ENCODE measurements at places on chromosomes 4 and X.

DNA sequence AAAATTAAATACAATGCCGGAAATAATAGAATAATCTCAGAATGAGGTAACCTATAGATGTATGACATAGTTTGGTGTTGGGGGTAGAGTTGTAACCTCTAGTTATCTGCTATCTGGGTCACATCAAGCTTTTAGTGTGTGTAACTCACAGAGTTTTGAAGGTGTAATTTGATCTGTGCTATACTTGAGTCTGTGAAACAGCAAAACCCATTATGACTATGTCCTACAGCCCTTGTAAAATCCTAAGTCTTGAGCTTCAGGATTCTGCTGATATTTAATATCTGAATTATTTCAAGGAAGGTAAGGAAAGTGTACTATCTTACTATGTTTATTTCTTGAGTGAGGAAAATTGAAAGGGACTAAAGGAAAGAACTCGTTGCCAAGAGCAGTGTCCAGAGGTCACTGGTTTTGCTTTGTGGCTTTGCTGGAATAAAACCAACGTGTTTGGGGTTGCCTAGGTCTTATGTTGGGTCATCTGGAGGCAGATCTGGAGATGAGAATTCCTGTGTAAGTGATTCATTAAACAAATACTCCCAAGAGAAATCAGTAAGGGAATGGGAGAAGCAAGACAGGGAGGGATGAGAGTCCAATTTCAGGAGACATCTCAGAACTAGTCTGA is 107.8 kb upstream of the CBLL2 start:
- DNase-seq: no peak

DNA sequence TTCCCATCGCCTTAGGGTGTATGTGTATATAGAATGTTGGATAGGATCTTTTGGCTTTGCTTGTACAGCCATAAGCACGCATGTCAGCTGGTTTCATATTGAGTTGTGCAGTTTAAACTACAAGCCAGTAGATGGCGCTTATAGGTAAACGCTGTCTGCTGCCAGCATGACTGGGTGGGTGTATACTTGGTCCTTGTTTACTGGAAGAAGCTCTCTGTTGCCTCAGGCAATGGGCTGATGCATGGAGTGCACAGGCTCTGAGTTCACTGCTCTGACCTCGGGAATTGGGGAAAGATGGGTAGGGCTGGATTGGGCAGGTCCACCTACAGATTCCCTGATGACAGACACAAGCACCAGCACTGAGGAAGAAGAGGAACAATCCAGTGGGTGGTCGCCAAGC is 831.5 kb downstream of the STIM2 start:
- no peak for DNase-seq

- no peak for DNase-seq
Observed at GRCh38 chr4:56690393-56690792, 9.3 kb upstream of the HOPX start.

DNA sequence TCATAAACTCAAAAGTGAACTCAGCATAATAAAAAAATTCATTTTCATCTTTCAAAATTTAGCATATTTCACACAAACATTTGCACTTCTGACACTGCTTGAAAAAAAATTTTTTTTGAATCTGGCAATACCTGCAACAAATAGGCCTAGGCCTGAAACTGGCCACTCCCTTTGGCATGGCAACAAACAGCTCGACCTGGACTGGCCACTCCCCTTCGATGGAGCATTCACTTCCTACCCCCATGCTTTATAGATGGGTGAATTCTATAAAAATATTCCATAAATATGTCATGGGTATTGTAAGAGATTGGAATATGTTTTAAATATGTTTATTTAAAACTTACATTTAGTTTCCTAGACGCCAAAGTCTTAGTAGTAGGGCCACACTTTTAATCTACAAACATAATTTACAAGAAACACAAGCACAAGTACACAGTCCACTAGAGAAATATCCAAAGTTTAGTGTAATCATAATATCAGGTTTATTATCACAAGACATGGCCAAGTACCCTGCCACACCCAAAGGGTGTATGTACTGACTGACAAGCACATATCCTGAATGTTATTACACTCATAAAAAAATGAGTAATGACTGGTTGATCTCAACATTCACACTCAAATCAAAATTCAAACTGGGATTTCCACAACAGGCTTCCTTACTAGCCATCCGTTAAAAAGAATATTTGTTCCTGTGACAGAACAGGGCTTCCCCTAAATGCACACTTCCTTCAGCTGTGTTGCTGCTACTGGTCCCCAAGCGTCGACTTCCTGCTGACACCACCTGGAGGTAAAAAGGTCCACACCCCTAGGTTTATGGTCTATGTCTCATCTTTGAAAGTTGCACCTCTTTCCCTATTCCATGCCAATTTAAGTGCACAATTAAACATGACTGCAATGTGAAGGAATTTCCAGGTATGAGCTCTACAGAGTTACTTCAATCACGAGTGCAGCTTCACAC is 271.5 kb downstream of the NR3C2 start:
- no peak for DNase-seq

- DNase-seq: no peak
Observed at GRCh38 chr4:169252339-169253112, 18.2 kb downstream of the SH3RF1 start.

GRCh38 chr4:174520660-174521059 is 1.6 kb downstream of the HPGD start:
- DNase-seq: no peak

- no peak for DNase-seq
Observed at GRCh38 chr4:101136373-101137370, 210.7 kb downstream of the PPP3CA start.

GRCh38 chr4:116118221-116118620 is 967.2 kb downstream of the TRAM1L1 start:
- no peak for DNase-seq

- DNase-seq: no peak
Observed at GRCh38 chr4:55765070-55765469, 54.5 kb upstream of the EXOC1L start.

DNA sequence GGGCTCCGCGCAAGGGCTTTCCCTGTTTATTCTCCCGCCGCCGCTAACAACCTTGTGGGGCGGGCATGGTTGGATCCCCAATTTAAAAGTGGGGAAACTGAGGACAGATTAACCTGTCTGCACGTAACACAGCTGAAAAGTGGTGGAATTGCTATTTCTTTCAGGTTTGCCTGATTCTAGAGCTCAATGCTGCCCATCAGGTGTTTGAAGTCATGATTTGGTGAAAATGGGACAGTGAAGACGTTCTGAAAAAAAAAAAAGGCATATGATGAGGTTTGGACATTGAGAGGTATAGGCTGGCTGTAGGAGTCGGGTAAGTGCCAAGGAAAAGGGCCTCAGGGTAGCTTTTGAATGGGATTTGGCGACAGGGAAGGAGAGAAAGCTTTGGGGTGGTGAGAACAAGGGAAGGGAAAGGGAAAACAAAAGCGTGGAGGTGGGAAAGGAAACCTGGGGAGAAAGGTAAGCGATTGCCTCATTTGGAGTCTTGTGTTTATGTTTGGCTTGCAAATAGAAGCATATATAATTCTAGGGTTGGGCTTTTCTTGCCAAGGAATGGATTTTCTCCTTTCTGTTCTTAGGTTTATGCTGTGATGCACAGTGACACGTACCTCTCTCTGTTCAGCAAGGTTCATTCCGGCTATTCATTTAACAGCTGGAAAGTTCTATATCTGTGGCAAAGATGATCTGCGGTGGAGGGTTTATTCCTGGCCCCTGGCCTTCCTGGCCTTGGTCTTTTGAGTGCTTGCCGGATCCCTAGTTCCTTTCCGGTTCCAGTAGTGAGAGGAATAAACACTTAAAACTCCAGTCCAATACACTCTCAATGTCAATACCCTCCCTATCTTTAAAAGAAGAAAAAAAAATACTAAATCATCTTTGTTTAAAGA is 2.4 kb upstream of the STIM2 start:
- DNase-seq: no peak

- no peak for DNase-seq
Observed at GRCh38 chr4:71442336-71442735, 103.5 kb downstream of the SLC4A4 start.

- no peak for DNase-seq
Observed at GRCh38 chrX:31679861-31680260, 608.0 kb upstream of the FTHL17 start.

DNA sequence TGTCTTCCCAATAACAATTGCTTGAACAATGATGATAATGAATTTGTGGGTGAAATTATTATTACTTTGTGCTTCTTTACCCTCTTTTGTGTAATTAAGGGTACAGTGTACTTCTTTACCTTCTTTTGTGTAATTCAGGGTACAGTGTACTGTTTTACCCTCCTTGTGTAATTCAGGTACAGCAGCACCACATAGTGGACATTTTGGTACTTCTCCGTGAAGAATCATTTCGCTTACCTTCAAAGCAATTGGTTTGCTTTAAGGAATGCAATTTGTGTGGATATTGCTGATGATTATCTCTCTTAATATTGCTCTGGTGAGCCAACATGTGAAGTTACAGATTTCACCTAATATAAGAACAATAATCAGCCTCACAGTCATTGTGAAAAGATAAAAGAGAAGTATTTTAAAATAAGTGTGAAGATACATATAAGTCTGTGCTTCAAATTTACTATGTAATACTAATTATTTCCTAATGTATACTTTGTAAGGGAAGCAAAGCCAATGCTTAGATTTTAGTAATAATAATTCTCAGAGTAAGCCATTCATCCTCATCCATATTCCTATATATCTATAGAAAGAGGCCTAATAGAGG is 27.2 kb upstream of the SEC24B start:
- DNase-seq: peak; percentile 33

DNA sequence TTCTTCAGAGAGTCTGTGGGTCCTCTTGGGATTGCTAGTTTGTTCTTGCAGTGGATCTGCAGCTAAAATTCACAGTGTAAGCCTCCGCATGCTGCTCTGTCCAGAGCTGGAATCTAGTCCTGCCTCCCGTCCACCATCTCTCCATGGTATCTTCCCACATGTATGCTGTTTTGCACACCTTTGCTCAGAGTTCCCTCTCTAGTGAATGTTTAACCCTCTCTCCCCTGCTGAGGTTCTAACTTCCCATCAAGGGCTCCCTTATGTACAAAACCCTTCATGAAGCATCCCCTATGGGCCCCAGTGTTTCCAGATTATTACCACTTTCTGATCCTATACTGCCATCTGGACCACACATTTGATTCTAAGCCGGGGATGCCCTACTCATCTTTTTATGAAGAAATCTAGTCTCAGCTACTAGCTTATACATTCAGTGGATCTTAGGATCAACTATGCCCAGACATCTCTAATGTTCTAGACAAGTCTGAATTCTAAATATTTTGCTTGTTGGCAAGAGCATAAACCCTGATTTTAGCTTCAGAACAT is 157.3 kb downstream of the CPEB2 start:
- DNase-seq: no peak

DNA sequence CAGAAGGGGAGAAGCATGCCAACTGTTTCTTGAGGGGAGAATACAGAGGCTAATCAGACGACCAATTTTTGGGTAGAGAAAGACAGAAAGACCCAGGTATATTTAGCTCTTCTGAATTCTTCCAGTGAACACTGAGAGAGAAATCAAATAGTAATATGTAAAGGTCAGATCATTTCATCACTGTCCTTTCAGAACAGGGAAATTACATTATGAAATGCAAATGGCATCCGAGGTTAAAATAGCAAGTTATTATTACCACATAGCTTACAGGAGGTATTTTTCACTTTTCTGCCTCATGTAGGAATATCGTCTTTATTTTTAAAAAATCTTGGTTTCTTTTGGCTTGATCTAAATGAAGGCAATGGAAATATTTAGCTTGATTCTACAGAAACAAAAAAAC is 18.0 kb downstream of the GABRB1 start:
- no peak for DNase-seq

GRCh38 chr4:189519186-189519585 is 421.5 kb upstream of the FRG1 start:
- DNase-seq: no peak

DNA sequence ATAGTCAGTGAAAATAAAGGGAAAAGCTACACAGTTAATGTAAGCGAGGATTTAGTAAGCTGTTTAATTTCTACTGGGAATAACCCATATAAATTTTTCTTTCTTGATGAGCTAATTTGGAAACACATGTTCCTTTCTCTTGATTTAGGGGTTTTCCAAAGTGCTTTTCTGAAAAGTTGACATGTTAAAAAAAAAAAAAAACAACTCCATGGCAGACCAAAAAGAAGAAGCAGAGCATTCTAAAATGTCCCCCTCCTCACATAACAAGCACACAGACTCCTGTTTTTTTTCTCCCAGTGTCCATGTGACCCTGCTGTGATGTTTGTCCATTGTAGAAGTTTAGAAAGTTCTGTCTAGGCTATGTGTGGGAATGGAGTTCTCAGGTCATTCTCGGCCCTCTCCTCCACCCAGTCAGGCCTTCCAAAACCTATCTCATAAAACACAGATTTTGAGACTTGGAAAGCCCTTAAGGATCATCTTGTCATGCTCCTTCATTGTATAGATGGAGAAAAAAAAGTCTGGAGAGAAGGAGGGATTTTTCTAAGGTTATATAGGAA is 792 bp downstream of the CLIC2 start:
- DNase-seq: no peak

GRCh38 chr4:90825849-90826248 is 698.7 kb downstream of the CCSER1 start:
- no peak for DNase-seq

- DNase-seq: no peak
Observed at GRCh38 chr4:112329672-112330375, 32.7 kb downstream of the ALPK1 start.

- peak; percentile 65 for DNase-seq
Observed at GRCh38 chrX:129925305-129926092, 19.5 kb downstream of the UTP14A start.

- no peak for DNase-seq
Observed at GRCh38 chr4:40952217-40952616, 202.5 kb downstream of the NSUN7 start.

- DNase-seq: peak; percentile 37
Observed at GRCh38 chr4:141636771-141637460, 533 bp downstream of the IL15 start.

All from stimulated activated naive CD8-positive, alpha-beta T cell treated with anti-CD3 and anti-CD28 coated beads, Interleukin-15, Interleukin-2, amounts not matched to agents 100 U/mL and 50 U/mL, for 24 hours (primary cell).